ENCODE measurements at places on chromosomes 2 and 18.

DNA sequence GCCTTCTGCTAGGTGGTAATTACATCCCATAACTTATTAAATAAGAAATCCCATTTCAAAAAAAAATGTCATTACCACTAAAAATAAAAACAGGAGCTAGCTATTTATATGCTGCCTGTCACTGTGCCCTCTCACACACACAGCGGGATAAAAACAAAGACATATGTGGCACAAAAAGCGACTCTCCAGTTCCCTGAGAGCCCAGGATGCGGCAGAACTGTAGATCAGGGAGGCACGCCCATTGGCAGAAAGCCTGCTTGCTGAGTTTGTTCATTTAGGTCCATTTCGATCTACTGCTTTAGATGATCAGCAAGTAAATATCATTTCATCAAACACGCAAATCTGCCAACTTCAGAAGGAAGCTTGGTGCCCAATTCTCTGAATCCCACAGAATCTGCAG, 124.4 kb downstream of the TMEM163 start:
- no peak for DNase-seq

GRCh38 chr2:120480903-120481445, 135.0 kb downstream of the INHBB start:
- no peak for DNase-seq

GRCh38 chr2:83565626-83566025, 893.5 kb downstream of the SUCLG1 start:
- no peak for DNase-seq

DNA sequence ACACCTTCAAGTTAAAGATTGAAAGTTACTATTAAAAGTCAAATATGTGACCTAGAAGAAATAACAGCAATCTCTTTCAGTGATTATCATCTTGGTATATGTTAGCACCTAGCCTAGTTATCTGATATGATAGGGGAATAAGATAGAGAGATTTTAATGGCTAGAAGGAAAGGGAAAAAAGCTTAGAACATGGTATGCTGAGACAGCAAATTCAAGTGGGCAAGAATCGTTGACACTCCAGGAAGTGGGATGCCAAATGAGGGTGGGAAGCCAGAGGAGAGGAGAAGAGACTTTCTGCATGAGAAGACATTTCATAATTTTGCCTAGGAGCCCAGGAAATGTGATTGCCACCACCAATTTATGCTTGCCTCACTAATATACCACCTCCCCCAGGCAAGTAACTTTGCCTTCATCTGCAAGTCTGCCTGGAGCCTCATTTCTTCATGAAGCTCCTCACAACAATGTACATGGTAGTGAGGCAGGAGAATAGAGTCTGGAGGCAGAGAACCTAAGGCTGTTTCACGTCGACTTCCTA, 504.9 kb downstream of the TNS1 start:
- DNase-seq: no peak

DNA sequence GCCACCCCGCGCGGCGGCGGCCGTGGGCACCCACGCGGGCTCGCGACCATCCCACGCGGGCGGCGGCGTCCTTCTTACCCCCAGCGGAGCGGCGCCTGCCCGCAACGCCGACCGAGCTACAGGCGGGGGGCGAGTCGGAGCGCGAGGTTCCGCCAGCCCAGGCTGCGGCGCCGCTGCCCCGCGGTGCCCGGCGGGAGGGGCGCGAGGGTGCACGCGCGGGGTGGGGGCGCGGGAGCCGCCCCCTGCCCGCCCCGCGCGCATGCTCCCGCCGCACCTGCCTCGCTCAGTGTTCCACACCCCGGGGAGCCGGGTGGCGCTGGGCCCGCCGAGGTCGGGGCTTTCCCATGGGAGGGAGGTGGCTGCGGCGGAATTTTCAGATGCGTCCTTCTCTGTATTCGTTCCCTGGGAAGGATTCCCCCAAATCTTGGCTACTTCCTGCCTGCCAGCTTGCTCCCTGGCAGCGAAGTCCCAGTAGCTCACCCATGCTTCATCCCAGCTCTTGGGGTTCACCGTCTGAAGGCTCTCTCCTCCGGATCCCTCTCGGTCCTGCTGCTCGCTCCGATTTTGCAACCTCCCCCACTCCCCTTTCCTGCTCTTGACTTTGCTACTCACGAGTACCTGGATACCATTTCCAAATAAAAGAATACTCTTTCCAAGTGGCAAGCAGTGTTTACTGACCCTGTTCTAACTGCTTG, at the start of gene L3MBTL4:
TSS of gene L3MBTL4 (minus strand) at position 189 of the 695 bp plus-strand sequence. CDS start 103,286 bp downstream, outside the sequence.
- DNase-seq: no peak

DNA sequence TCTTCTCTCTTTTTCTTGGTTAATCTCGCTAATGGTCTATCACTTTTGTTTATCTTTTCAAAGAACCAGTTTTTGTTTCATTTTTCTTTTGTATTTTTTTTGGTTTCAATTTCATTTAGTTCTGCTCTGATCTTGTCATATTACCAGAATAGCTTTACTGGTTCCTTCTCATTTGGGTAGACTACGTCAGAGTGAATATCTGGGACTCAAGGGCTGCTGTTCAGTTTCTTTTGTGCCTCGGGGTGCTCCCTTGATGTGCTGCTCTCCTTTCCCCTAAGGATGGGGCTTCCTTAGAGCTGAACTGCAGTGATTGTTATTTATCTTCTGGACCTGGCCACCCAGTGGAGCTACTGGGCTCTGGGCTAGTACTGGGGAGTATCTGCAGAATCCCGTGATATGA, 29.4 kb upstream of the IL1RN start:
- no peak for DNase-seq

DNA sequence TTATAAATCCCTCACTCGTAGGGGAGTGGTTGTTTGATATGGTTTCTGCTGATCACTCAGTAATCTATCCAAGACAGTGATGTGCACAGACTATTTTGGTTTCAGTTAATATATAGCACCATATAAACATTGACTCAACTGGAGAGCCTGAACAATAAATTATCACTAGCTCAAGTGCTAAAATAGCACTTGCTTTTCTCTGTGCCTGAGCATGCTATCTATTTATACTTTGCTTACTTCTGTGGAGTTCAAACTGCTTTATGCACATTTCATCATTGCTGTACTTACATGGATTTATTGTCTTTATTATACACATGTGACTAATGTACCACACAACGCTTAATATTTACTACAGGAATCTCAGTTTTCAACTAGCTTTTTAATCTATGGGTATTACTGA, 133.6 kb downstream of the BCL2 start:
- no peak for DNase-seq

DNA sequence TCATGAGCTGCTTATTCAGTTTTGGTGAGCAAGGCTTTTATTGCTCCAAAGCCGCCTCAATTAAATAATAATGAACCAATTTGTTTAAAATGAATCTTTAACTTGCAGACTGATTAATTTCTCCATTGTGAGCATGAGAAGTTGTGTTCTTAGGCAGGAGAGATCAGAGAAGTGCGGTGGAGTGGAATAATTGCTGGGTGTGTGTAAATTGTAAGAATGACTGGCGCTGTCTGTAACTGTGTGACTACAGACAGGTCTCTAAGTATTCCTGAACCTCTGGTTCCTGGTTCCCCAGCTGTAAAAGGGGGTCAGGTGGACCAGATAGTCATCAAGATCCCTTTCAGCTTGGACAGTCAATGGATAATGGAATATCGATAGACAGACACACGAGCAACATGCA, 98.0 kb upstream of the EFEMP1 start:
- no peak for DNase-seq

GRCh38 chr2:225192869-225193268, 150.6 kb upstream of the DOCK10 start:
- no peak for DNase-seq

- no peak for DNase-seq
Observed at GRCh38 chr2:182281276-182281675, 145.6 kb downstream of the PDE1A start.

- DNase-seq: no peak
Observed at GRCh38 chr2:18797133-18797845, 207.9 kb upstream of the NT5C1B start.

- no peak for DNase-seq
Observed at GRCh38 chr2:224211791-224212190, 172.7 kb upstream of the SERPINE2 start.

DNA sequence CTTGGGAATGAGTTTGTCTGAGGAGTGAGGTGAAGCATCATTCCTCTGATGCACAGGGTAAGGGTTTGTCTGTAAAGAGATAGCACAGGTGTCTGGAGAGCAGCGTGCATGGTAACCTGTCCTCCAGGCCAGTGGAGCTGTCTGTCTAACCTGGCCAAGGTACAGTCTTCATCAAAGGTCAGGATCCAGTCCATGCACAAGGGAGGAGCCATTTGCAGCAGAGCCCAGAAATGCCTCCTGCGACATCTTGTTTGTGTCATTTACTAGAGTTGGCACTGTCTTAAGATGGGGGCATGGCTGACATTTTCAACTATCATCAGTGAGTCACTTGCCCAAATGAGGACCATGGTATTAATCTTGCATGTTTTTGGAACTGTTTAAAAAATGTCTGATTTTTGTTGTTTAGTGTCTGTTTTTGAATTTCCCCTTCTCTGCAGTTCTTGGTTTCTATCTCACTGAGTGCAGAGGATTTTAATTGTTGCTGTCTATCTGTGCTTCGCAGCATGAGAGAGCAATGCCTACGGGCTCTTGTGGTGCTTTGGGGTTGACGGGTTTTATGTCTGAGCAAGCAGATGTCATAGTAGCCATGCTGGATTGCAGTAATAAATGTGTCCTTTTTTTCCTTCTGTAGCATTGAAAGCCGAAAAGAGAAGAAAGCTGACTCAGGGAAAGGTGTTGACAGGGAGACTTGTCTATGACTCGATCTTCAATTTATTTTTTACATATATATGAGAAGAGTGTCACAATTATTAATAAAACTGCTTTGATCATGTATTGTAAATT, 91.3 kb downstream of the DPP4 start:
- DNase-seq: no peak

- no peak for DNase-seq
Observed at GRCh38 chr18:76314015-76314414, 181.0 kb downstream of the ZNF516 start.

DNA sequence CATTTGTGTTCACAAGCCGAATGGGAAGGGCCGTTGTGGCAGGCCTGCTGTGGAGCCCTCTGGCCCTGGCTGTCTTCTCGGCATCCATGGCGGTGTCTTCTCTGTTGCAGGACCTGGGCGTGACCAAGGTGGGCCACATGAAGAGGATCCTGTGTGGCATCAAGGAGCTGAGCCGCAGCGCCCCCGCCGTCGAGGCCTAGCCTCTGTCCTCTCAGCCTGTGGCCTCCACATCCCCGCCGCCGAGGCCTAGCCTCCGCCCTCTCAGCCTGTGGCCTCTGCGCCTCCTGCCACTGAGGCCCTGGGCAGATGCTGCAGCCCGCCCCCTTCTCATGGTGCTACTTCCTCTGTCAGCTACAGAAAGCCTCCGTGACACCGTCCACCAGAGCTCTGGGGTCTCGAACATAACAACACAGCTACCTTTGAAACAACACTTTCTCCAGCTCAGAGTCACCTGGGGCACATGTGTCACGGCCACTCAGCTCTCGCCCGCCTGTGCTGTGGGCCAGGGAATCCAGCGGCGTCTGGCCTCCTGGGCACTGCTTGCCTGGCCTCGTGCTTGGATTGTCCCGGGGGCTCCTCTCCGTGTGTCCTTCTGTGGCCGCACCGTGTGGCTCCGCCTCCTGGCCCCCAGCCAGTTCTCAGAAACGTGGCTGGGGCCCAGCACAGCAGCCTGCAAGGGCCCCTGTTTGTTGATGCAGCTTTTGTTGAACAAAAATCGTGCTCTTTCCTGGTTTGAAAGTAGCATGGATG, 97.1 kb downstream of the USP40 start:
- DNase-seq: no peak

GRCh38 chr2:16386031-16386430, 279.6 kb downstream of the CYRIA start:
- no peak for DNase-seq

GRCh38 chr18:26307161-26307773, 81.0 kb downstream of the TAF4B start:
- no peak for DNase-seq

GRCh38 chr2:155815851-155816250, 516.7 kb downstream of the NR4A2 start:
- DNase-seq: no peak

DNA sequence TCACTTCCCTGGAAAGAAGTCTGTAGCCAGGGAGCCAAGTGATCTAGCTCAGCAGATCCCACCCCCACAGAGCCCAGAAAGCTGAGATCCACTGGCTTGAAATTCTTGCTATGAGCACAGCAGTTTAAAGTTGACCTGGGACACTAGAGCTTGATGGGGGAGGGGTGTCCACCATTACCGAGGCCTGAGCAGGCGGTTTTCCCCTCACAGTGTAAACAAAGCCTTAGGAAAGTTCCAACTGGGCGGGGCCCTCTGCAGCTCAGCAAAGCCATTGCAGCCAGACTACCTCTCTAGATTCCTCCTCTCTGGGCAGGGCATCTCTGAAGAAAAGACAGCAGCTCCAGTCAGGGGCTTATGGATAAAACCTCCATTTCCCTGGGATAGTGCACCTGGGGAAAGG, 887.2 kb upstream of the LRATD1 start:
- no peak for DNase-seq

- DNase-seq: no peak
Observed at GRCh38 chr18:68172842-68173549, 541.9 kb downstream of the TMX3 start.

DNA sequence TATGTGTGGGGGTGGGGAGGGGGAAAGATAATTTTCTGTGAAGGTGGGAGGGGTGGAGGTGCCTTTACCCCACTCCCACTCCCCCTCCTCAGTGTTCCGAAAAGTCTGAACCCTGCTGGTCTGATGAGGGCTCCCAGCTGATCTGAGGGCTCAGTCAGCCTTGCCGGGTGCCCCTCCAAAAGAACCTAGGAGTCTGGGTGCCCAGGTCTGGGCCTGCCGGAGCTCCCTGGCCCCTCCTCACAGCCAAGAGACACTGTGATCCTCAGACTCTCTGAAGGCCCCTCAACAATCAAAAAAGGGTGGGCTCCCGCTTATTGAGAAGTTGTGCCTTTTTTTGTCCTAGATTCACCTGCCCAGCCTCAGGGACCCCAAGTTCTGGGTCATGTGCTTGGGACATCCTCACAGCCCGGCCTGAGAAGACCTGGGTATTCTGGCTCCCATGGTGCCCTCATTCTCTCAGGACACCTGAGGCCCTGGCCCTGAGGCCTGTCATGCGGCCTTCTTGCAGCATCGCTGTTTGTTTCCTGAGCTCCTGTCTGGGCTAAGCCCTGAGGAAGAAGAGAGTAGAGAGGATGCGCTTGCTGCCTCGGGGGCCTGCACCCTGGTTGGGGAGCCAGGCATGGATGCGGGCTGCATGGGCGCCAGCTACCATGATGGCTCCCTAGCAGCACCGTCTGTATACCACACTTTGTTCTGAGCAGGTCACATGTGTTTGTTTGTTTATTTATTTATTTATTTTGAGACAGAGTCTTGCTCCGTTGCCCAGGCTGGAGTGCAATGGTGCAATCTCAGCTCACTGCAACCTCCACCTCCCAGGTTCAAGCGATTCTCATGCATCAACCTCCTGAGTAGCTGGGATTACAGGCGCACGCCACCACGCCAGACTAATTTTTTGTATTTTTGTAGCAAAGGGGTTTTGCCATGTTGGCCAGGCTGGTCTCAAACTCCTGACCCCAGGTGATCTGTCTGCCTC, 44.0 kb downstream of the SDC1 start:
- DNase-seq: no peak
